ENCODE measurements at places on chromosomes 6 and 20.

DNA sequence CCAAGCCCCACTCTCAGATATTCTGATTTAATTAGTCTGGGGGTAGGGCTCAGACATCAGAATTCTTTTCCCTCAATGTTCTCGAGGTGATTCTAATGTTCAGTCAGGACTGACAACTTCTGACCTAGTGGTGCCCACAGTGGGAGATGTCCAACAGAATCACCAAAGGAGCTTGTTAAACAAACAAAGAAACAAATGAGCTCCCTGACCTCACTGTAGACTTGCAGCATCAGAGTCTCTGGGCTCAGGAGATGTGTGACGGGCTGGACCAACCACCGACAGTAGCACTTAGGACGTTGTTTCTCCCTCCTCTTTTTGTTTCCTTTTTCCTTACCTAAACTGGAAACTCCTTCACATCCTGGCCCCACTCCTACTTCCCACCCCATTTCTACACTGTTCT lies 49.3 kb downstream of the CLIC5 start:
- no peak for DNase-seq

DNA sequence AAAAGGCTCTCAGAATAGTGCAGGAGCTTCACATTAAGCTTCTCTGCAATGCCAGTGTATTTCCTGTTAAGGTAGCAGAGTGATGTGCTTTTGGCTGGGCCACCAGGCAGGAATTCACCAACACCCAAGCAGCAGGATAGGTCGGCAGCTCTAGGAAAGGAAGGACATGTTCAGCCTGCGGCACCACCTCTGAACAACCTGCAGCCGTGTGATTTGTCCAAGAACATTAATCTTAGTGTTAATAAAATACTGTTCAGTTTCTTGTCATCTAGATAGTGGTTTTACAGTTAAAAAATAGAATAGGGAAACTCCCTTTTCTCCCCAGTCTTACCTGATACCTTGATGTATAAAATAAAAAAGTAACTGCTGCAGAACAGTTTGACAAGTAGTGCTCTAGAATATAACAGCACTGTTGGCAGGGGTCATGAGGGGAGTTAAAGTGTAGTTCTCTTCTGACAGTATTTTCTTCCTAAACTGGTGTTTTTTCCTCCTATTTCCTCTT lies 18.8 kb downstream of the ZNF292 start:
- no peak for DNase-seq

DNA sequence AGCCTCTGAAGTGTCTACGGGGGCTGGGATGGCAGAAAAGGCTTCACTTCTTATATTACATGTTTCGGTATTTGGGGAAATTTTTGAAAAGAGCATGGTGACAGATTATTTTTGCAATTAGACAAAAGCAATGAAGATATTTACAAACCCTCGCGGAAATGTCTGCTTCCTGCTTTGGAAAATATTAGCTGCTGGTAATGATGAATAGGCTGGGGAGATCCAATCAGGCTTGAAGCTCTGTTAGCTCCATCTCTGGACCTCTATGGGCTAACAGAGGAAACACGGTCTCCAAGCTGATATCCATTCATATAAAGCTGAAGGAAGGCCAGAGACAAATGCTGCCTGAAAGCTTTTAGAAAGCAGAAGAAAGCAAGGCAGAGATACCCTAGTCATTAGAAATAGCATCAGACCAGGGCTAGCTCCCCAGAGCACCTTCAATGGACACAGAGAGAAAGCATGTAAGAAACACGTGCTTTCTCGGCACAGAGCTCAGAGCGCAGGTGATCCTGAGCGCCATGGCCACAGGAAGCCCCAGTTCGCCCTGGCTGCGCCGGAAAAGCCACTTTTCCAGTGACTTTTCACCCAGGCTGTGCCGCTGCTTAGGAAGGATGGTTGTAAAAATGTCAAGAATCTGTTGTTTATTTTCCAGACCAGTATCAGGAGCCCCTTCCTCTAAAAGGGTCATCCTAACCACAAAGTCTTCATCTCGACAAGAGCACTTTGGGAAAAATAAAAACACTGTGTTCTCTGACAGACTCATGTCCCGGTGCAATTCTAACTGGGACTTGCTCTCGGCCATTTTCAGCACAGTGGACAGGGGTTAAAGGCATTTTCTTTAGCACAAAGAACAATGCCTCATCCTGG lies 68.5 kb upstream of the NFATC2 start:
- no peak for DNase-seq

GRCh38 chr6:56988145-56988544 lies 33.2 kb downstream of the BEND6 start:
- no peak for DNase-seq

- DNase-seq, result no peak
These were observed 228.4 kb downstream of the LRFN2 start for GRCh38 chr6:40358473-40359460.

DNA sequence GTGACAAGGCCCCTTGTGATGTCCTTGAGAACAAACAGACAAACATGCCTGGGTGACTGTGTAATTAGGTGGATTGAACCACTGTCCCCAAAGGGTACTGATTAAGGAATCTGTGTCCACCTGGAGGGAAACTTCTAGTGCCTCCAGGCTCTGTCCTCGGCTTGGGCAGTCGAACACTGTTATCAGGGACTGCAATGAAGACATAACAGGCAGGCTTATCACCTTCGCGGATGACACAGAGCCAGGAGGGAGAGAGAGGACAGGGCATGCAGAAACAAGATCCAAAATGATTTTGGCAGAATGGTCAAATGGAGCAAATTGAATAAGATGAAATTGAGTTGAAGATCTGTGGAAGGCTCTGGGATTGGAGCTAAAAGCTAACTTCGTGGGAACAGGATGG lies 60.9 kb upstream of the ZFAND3 start:
- DNase-seq, result no peak

GRCh38 chr20:618980-619379 lies 8.9 kb upstream of the TCF15 start:
- no peak for DNase-seq

DNA sequence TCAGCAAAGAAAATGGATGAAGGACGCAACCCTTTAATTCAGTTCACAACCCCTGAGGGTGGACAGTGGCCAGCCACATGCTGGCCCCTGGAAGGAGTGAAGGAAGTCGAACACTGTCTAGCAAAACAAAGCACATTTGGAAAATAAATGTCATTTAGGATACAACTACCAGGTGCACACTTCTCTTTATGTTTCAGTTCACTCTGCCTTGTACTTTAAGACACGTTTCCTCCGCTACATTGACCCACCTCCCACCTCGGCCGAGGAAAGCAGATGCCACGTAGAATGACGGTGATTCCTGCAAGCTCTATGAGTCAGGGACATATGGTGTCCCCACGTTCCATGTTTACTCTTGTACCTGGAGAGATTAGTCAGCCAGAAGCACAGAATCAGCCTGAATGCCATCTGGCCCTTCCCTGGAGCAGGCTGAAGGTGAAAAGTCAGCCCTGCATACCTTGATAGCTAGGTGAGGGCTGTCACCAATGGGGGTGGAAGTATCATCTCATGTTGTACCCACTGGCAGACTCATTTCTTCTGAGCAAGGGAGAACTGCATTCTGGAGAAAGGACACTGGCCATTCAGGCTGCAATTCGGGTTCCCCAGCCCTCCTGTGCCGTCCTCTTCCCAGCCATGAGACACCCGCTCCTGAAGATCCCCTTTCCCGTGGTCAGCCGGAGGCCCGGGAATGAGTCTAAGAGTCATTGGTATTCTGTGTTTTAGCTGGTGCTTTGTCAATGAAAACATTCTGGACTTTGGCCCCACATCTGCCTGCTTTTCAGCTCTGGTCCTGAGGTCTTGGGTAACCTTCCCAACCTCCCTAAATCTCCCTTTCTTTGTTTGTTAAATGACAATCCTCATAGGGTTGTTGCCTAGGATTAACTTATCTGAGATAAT lies 60.6 kb downstream of the FOXA2 start:
- DNase-seq, result no peak

DNA sequence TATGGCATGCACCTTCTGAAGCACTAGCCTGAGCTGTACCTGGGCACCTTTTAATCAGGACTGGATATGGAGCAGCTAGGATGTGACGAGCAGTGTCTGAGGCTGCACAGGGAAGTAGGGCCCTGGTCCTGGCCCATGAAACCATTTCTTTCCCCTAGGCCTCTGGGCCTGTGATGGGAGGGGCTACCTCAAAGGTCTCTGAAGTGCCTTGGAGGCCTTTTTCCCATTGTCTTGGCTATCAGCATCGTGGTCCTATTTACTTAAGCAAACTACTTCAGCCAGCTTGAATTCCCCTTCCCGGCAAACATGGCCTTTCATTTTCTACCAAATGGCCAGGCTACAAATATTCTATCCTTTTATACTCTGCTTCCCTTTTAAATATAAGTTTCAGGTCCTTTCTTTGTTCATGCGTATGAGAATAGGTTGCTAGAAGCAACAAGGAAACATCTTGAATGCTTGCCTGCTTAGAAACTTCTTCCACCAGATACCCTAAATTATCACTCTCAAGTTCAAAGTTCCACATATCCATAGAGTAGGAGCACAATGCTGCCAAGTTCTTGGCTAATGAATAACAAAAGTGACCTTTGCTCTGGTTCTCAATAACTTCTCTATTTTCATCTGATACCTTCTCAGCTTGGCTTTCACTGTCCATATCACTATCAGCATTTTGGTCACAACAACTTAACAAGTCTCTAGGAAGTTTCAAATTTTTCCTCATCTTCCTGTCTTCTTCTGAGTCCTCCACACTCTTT lies 673.1 kb downstream of the HTR1B start:
- no peak for DNase-seq

DNA sequence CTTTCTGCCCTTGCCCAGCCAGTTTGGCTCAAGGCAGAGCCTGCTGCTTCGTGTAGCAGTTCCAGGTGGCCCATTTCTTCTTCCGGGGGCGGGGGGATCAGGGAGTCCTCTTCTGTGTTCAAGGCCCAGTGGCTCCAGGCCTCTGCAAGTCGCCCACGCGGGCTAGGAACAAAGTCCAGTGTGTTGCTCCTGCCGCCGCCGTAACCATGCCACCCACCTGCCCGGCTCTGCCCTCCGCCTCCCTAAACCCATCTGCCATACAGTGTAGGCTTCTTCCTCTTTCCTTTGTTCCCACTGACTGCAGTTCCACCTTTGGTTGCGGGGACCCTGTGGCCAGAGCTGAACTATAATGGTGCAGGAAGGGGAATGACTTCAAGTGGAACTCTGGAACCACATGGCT lies 43.9 kb upstream of the SRF start:
- DNase-seq, result no peak

GRCh38 chr6:110392727-110393126 lies 22.6 kb downstream of the DDO start:
- DNase-seq, result peak; percentile 50

DNA sequence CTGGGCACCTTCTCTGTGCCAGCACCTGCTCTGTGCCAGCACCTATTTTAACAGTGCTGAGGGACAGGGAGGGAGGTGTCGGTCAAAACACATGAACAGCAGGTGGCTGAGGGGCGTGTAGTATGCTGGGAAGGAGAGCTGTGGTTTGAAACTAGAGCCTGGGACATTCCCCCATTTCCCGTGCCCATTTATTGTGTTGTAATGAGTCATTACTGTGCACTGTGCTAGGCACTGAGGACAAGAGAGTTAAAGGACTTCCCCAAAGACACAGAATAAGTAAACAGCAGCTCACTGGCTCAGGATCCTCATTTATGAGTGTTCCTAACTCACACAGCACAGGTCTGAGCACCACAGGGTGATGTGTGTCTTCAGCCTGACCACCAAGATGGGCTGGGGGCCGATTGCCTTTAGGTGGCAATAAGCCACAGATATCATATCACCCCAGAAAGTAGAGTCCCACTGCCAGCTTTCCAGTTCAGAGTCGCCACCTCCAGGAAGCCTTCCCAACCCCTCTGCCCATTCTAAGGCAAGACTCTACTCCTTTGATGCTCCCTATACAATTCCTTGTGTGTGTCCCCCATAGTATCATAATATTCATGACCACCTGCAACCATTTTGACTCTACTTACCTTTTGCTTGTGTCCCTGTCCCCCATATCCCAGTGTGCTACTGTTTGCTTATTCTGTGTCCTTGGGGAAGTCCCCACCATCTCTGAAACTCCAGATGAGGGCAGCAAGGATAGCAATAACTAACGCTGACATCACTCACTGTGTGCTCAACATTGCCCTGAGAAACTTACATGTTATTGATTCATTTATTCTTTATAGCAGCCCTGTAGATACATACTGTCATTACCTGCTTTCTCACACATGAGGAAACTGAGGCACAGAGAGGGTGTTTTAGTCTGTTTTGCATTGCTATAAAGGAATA lies 87.3 kb downstream of the TOX2 start:
- no peak for DNase-seq

DNA sequence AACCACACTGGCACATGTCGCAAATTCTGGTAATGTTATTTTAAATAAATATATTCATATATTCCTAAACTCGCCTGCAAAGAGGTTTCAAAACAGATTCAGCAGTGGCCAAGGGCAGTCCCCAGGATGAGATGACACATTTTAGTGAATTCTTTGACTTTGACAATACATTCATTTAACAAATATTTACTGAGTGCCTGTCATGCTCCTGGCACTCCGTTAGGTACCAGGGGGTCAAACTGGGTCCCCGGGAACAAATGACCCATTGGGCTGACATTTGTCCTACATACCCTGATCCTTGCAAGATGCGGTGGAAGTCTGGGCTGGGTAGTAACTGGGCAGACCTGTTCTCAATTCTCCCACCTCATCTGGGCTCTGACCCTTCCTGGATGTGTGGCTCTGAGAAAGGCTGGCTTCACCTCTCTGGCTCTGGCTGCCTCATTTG lies 74.9 kb downstream of the FYN start:
- no peak for DNase-seq

DNA sequence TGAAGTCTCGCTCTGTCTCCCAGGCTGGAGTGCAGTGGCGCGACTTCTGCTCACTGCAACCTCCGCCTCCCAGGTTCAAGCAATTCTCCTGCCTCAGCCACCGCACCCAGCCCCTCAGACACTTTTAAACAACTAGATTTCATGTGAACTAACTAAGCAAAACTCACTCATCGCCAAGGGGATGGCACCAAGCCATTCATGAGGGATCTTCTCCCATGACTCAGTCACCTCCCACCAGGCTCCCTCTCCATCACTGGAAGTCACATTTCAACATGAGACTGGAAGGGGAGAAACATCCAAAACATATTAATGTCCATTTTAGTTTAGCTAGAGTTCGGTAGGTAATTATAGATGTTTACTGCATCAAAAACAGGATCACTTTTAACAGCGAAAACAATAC lies 95.9 kb upstream of the PRL start:
- no peak for DNase-seq

DNA sequence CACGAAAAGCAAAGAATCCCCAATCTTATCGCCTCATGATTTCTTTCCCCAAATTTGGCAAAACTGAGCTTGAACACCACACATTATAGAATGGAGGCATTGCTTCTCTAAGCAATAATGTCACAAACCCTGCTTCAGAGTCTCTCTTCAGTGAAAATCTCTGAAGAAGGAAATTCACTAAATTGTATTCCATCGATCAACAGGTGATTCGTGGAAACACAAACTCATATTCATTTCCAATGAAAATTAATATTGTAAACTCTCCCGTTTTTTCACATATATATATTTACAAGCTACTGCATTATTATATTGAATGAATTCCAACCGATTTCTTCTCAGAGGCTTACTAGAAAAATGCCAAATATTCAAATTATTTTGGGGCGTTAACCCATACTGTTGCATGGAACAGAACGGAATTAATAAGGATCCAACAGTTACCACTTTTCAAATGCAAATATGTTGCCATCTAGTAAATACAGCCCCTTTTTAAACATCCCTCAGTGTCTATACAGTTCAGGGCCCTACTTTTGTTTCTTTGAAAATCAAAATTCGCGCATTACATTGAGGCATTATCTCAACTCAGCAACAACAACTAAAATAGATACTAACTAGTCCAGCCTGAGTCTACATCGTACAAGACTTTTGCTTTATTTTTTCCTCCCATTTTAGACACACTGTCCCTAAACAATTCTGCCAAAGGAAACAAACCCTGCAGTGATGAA lies 1.3 kb downstream of the KIF13A start:
- DNase-seq, result no peak

GRCh38 chr20:41476446-41476845 lies 109.8 kb upstream of the EMILIN3 start:
- DNase-seq, result no peak

Data from upper lobe of left lung (tissue), 6 donors.